T-helper 2 cell (primary cell): ENCODE measurements at places on chromosomes 5 and 9.

GRCh38 chr9:108813951-108814601 is 41.7 kb downstream of the ACTL7B start:
- no peak for DNase-seq

- DNase-seq, result no peak
Measured at GRCh38 chr5:95923918-95924544, 37.6 kb downstream of the ELL2 start.

- DNase-seq, result no peak
Measured at GRCh38 chr9:98545021-98545420, 163.7 kb downstream of the GABBR2 start.

DNA sequence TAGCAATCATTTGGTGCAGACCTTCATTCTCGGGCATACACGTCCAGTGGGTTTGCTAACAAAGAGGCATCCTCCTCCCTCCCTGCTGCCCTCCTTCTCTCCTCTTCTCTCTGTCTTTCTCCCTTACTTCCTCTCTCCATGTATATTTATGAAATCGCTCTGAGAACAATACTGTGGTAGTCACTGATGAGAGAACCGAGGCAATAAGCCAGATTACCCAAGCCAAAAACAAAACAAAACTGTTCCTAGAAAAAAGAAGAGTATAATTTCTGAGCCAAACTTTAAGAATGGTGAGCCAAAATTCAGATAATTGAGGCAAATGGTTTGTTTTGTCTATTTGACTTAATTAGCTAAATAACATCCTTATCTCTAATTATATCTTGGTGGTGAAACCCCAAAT is 15.8 kb upstream of the HMHB1 start:
- no peak for DNase-seq

- peak; percentile 42 for DNase-seq
Measured at GRCh38 chr9:114339130-114339908, 9.7 kb downstream of the ORM2 start.

DNA sequence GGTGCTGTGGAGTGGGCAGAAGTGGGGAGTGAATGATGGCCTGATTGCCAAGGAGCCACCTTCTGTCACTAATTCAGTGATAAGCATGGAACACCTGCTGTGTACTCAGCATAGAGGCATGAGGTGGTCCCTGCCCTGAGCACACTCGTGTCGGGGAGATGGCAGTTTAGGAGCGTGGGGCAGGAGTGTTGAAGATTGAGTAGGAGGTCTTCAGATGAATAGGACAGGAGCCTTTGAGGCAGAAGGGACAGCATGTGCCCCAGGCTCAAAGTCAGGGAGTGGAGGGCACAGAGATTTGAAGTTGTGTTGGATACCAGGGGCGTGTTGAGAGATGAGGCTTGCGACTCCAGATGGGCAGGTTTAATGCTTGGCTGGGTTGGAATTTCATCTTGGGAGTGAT is 55.0 kb downstream of the ZNF618 start:
- DNase-seq, result no peak

DNA sequence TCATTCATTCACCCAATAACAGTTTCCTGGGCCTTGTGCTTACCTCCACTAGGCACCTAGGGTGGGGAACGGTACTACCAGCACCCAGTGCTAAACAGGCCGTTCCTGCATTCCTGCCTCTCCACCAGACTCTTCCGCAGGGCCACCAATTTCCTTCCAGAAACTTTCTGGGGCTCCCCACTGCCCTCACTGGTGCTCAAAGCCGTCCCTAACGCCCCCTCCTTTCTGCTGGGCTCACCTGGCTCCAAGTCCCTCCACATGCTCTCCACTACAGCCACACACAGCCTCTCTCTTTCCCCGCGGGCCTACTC is 1.4 kb downstream of the PHF19 start:
- no peak for DNase-seq

DNA sequence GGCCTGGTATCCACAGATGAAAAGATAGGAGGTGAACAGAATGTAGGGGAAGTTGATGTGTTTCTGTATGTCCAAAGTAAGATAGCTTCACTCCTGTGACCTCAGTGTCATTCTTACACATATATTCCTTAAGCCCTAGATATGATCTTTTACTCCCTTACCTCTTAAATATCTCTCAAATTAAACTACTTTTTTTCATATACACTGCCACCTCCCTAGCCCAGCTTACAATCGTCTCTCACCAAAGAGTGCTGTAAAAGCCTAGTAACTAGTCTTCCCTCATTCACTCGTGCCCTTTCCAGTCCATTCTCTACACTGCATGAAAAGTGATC is 5.3 kb downstream of the DNAI1 start:
- DNase-seq, result no peak

- DNase-seq, result no peak
Measured at GRCh38 chr5:129639331-129639730, 108.6 kb upstream of the MINAR2 start.

GRCh38 chr5:174046558-174046957 is 1.1 kb downstream of the NSG2 start:
- no peak for DNase-seq

DNA sequence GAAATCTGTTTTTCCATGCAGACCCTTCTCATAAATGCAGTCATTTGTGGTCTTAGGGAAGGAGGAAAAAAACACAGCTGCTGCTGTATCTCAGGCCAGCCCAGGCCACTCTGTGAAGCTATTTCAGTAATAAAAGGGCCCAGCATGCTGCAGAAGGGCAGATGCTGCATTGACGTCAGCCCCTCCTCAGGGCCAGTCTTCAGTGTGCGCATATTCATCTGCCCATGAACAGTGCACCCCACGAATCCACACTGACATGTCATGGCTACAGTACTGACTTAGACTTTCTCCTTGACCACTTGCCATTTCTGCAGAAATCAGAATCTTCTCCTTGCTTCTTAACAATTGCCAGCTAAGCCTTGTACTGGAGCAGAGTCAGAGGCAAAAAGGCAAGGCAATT is 304.7 kb downstream of the GABRG2 start:
- DNase-seq, result no peak

DNA sequence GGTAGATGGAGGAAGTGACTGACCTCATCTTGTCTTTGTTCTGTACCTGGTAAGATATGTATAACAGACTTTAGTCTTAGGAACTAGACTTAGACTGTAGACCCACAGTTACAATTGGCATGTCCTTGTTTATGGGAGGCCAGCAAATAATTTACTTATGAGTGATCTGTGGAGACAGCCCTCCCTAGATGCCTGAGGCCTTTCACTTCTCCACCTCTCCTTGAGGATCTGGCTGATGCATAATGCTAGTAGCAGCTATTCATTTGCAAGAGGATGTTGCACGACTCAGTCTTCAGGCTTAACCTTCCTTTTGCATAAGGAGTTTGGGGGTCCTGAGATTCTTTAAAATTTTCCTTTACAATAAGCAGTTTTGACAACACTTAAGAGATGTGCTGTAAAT is 100.7 kb downstream of the YTHDC2 start:
- no peak for DNase-seq

GRCh38 chr5:157948738-157949410 is 89.9 kb upstream of the CLINT1 start:
- DNase-seq, result peak; percentile 61

GRCh38 chr5:147427521-147428401 is 82.1 kb downstream of the DPYSL3 start:
- DNase-seq, result no peak

GRCh38 chr5:179488491-179488890 is 61.9 kb upstream of the RUFY1 start:
- DNase-seq, result no peak

DNA sequence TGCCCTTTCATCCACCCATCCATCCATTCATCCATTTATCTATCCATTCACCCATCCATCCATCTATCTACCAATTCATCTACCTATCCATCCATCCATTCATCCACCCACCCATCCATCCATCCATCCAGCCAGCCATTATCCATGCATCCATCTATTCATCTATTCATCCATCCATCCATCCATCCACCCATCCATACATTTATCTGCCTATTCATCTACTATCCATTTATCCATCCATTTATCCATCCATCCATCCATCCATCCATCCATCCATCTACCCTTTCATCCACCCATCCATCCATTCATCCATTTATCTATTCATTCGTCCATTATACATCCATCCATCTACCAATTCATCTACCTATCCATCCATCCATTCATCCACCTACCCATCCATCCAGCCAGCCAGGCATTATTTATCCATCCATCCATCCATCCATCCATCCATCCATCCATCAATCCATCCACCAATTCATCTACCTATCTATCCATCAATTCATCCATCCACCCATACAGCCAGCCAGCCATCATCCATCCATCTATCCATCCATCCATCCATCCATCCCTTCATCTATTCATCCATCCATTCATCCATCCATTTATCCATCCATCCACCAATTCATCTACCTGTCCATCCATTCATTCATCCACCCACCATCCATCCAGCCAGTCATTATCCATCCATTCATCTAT is 10.2 kb downstream of the COL27A1 start:
- no peak for DNase-seq

DNA sequence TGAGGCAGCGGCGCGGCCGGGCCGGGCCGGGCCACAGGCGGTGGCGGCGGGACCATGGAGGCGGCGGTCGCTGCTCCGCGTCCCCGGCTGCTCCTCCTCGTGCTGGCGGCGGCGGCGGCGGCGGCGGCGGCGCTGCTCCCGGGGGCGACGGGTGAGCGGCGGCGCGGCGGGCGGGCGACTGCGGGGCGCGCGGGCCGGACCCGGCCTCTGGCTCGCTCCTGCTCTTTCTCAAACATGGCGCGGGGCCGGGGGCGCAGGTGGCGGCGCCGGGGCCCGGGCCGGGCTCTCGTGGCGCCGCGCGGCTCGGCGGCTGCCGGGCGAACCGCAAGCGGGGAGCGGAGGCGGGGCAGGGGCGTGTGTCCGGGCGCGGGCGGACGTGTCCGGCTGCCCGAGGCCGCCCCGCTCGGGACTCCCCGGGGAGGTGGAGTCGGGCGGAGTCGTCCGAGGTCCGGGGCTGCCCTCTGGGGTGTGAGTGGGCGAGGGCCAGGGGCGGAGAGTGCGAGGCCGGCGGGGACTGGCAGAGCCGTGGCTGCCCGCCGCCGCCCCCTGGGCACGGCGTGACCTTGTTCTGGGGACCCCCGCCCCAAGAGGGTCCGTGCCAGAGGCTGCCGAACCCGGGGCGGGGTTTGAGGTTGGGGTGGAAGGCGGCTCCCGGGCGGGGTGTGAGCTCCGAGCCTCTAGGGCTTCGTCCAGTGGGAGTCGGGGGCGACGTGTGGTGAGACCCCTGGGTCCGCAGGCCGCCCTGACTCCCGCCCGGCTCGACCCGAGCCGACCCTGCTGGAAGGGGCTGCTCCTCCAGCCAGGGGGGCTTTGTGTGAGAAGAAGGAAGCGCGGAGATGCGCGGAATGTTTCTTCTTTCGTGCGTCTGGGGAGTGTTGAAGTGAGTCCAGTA is 485 bp downstream of the TGFBR1 start:
- peak; percentile 9 for DNase-seq

DNA sequence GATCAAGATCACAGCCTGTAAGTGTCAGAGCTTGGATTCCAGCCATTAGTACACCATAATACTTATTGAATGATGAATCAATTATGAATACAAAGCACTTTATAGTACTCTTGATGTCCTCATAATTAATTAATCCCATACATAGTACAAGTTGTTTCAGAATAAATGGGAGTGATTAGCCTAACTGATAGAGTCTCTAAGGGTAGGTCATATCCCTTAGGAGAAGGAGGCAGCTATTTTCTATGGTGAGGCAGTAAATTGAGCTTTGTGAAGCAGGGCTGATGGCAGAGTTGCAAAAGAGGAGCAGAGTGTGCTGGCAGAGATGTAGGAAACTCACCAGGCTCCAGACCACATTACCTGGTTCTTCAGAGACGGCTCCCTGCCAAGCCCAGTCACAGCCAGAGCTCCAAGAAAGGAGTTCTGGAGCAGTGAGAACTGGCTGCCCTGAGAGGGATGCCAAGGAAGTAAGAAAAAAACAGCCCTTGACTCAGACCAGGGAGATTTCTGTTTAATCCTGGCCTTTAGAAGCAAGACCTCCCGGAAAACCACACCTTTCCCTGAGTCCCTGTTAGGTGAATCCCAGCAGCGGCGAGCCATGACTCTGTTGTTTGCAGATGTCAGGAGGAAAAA is 112.9 kb downstream of the SH3TC2 start:
- no peak for DNase-seq

DNA sequence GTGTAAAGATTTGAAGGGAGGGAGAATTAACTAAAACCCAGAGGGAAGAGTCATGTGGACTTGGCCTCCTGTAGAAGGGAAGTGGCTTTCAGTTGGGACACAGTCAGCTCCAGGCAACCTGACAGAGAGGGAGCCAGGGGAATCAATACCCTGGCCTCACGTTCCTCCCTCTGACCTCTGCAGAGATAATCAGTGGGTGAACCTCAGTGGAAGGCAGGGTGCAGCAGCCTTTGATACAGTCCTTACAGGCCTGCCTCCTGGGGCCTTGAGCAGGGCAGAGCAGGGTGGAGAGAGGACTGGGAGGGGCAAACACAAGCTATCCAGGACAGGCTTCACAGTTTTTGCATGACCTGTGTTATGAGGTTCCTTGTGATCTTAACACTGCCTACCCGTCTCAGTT is 61.9 kb upstream of the GPBP1 start:
- no peak for DNase-seq

DNA sequence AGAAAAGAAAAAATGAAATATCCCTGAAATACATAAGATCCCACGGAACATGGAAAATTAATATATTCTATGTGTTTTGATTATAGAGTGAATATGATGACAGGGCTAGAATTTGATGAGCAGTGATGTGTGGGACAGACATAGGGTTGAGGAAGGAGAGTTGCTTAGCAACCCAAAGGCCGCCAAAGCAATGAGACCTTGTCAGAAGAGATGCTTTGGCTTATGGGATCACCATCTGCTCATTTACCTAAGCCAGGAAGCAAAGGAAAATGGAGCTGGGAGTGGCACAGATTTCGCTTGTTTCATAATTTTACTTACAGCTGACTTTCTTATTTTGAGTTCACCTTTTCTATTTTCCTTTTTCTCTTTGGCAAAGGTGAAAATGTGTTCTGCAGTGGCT is 20.9 kb upstream of the HAPLN1 start:
- DNase-seq, result no peak

GRCh38 chr9:76302947-76303550 is 91.2 kb downstream of the RFK start:
- peak; percentile 7 for DNase-seq

DNA sequence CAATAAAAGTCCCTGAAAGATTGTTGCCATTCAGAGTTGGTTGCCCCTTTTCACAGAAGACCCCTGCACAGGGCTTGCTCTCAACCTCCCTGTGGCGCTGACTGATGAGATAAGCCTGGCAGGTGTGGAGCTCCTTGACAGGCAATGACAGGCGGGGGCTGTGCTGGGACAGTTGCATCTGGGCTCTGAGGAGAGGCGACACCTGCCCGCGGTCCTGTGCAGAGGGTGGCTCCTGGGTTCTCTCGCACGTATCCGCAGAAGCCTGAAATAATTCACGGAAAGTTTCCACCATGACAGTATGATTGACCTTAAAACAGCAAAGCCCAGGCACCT is 19.8 kb upstream of the EXOC3 start:
- no peak for DNase-seq

DNA sequence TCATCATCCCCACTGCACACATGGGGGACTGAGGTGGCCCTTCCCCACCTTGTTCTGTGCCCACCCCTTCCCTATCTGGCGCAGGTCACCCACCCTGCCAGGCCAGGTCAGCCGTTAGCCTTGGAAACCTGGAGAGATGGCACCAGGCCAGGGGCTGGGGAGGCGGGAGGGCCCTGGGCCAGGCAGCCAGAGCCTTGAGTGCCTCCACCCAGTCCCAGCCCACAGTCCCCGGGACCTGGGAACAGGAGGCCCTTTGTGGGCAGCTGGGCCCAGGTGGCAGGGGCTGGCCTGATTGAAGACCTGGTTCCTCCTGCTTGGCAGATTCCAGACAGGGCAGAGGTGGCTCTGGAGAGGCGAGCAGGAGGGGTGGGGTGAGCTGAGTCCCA is 70.6 kb downstream of the LRSAM1 start:
- DNase-seq, result no peak
